ENCODE measurements at places on chromosomes 3 and 15. TPM values are rescaled to one million over a fixed set of nuclear protein-coding genes. Genes with fewer than 3 reads are reported as not detected.

Gene PLAAT1
- total RNA-seq: not detected

Gene GATA2
- total RNA-seq: 1.8 TPM

Gene KY
- 0.28 TPM for total RNA-seq

Gene CCR9
- total RNA-seq: not detected

Gene PEX5L
- total RNA-seq: 0.28 TPM

Gene THOC7
- total RNA-seq: 45.6 TPM

Gene SPINK8
- total RNA-seq: not detected

Gene LMCD1
- 44.2 TPM for total RNA-seq

Gene RTP3
- not detected for total RNA-seq

Gene FOXB1
- total RNA-seq: not detected

Gene NLGN1
- 8.7 TPM for total RNA-seq

Gene LHFPL4
- 0.09 TPM for total RNA-seq

Gene TMEM212
- total RNA-seq: not detected

Gene PLA2G4E
- not detected for total RNA-seq

Gene SKOR1
- 0.09 TPM for total RNA-seq

Gene ROPN1
- total RNA-seq: not detected

Gene GABRA5
- 0.14 TPM for total RNA-seq

Gene HES1
- 3.3 TPM for total RNA-seq

Gene EAF1
- 20.1 TPM for total RNA-seq

Gene MNS1
- 1.1 TPM for total RNA-seq

Gene GRK7
- not detected for total RNA-seq

Gene CHRNB4
- total RNA-seq: not detected

Gene PCOLCE2
- 60.7 TPM for total RNA-seq

Gene SKIL
- 88.7 TPM for total RNA-seq

Gene PLA2G4B
- 0.71 TPM for total RNA-seq

Gene PLSCR5
- not detected for total RNA-seq

Gene CFAP92
- 1.1 TPM for total RNA-seq

Gene FOXL2
- not detected for total RNA-seq

Gene CYP8B1
- total RNA-seq: not detected

Gene MAGI1
- 36.0 TPM for total RNA-seq

Gene TIGIT
- not detected for total RNA-seq

Gene COL7A1
- 46.1 TPM for total RNA-seq

Gene SHF
- 2.0 TPM for total RNA-seq

Gene ZNF860
- total RNA-seq: 0.28 TPM

Gene CILP
- 0.28 TPM for total RNA-seq

Gene RSL24D1
- total RNA-seq: 106 TPM

Gene ADCY5
- total RNA-seq: 0.46 TPM

Gene TM4SF18
- 0.92 TPM for total RNA-seq

Gene EIF4G1
- 198 TPM for total RNA-seq

Gene SMCO1
- not detected for total RNA-seq

Gene ROBO1
- total RNA-seq: 98.5 TPM

Data from smooth muscle cell of bladder (primary cell).